Urinary bladder (tissue), 4 donors: ENCODE measurements at places on chromosomes 3 and 15. TPM values are rescaled to one million over a fixed set of nuclear protein-coding genes. Genes with fewer than 3 reads are reported as not detected.

DNA sequence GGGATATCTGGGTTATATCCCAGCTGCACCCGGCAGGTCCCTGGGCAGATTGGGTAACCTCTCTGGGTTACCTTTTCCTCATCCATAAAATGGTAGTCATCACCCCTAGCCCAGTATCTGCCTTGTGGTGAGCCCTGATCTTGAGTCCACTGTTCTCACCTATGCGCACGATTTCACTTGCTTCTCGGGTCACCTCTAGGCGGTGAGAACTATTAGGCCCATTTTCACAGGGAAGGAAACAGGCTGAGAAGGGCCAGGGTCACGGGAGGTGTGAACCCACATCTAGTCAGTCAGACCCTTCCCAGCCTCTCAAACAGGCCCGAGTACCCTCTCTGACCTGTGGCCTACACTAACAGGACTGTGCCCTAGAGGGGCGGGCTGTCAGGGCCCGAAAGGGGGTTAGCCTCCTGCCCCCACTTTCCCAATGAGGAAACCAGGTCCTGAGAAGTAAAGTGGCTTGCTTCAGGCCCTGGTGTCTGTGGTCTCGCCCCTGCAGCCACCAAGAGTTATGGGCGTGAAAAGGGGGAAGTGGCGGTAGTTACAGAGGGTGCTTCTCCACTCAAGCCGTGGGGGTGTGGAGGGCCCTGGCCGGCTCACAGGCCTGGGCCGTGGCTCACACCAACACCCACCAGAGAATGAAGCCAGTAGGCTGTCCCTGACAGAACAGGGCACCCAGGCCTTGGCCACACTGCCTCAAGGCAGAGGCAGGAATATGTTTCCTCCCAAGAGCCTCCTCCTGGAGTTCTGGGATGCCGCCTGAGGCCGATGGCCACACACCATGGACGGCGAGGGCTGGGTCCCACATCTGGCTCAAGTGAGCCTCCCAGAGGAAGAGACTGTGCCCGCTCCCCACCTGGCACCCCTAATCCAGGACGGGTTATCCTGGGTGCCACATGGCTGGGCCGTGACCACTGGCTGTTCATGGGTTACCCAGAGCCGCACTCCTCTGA is 19.5 kb downstream of the PSTPIP1 start:
- DNase-seq: no peak

Gene SEC22C
- 57.8 TPM for total RNA-seq

Gene TGM4
- not detected for total RNA-seq

DNA sequence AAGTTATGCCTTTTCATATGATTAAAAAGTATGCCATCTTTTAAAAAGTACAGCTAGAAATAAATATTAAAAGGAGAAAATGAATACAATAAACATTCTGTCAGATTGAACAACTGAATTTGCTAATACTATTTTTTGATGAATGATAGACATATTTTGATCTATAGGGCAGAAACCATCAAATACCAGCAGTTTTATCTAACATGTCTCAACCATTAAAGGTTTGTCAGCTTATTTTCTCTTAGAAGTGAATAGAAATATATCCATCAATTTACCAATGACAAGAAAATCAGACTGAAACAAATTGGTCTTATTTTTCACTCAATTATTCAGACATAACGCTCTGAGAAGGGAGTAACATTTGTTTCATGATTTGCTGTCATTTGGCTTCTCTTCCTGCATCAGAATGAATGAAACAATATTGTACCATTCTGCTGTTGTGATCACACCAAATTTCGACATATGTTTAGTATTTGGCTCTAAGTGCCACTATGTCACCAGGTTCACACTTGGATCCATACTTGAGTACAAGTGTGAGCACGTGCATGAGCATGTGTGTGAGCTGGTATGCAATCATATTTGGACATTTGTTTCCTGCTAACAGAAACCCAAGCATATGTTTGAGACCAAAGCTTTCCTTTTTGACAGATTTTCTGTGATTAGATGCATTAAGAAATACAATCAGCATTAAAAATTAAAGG is 86.5 kb downstream of the THRB start:
- DNase-seq: no peak

GRCh38 chr15:55827204-55827603 is 84.3 kb upstream of the PRTG start:
- no peak for DNase-seq

- DNase-seq: no peak
These were observed 67.2 kb downstream of the BOC start for GRCh38 chr3:113278599-113278955.

GRCh38 chr15:39391230-39391629 is 189.6 kb upstream of the THBS1 start:
- DNase-seq: no peak

DNA sequence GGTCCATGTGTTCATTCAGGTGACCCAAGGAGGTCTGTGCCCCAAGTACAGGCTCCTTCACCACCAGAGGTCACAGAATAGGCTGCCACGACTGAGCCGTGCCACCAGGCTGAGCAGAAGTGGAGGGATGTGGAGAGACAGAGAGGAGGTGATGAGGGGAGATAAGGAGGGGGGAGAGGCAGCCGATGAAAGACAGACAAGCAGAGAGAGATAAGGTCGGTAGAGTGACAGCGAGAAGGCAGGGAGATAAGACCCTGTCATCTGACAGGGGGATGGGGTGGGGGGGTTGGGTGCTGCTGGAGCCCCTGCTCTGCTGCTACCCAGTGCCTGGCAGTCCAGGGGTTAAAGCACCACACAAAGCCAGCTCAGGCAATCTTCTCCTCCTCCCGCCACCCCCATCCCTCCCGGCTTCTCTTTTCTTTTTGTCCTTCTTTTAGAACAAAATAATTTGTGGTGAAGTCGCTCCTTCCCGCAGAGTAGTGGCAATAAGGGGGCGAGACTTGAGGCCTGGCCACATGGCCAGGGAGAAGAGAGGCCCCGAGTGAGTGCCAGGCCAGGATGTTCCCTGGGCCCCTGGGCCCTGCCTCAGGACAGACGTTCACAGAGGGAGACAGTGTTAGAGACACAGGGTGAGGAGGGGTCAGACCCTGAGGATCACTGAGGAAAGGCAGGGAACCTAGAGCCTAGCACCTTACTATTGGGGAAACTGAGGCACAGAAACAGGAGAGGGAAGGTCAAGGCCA is 67.9 kb downstream of the CACNA2D2 start:
- DNase-seq: no peak

DNA sequence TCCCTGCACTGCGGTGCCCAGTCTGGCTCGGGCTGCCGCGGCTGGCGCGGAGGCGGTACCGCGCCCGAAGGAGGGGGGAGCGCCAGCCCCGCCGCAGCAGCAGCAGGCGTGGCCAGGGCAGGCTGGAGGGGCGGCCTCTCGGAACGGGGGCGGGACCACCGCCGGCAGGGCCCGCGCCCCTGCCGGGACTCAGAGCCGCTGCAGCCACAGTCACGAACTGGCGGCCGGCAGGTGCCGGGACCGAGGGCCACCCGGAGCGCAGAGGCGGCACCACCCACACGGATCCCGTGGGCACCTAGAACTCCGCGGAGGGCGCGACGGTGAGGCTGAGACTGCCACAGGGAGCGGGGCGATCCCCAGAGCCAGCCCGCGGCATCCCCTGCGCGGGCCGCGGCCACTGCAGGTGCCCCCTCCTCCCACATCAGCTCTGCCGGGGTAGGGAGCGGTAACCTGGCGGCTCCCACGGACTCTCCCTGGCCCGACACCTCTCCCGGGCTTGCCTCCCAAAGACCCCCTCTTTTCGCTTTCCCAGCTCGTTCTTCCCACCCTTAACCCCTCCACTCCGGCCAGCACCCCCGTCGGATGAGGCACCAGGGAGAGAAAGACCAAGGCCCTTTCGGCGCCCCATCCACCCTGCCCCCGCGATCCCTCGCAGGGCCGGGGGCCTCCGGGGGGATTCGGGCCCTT is at the start of gene VWA5B2:
TSS of gene VWA5B2 (plus strand) at position 192 of the 687 bp plus-strand sequence. CDS start 944 bp downstream, outside the sequence.
- DNase-seq: no peak

DNA sequence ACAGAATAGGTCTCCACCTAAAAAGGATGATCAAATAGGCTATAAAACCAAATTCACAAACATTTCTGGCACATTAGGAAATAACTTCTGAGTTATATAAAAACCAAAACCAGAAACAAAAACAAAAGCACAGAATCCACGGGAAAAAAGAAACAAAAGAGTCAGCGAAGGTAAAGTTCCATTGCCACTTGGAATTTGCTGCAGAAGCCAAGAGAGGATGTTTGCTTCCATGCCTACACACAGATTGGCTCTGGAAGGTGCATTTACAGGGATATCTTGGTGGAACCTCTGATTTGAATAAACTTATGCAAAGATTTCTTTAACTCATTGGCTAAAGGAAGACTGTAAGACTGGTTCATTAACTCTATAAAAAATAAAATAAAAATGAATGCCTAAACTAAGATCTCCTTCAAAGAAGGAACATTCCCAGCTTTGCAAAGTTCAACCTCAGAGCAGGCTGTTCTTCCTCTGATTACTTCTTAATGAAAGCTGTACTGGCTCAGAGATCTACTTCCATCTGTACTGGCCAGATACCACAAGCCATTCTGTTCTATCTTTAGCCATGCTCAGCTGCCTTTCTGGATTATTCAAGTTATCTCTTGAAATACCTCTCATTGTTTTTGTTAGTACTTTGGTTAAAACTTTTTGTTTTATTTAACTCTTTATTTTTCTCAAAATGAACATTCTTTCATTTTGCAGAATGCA is 537.5 kb upstream of the CCDC54 start:
- DNase-seq: no peak

GRCh38 chr3:152817400-152817799 is 17.5 kb upstream of the P2RY1 start:
- DNase-seq: no peak

DNA sequence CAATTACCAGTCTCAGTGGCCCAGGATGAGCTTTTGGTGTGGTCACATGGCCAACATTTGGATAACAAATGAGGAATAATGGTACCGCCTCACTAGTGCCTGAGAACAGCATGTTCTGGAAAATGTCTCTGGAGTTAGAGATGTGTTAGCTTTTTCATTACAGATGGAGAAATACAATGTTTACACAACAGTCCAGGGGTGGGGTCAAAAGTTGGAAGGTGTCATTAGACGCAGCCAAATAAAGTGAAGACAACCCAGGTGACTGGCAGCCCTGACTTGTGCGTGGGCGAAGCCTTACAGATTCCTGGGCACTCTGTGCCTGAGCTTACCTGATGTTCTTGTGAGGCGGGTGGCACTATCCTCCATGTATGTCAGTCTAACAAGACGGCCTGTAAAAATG is 12.8 kb downstream of the IL17RB start:
- DNase-seq: no peak

DNA sequence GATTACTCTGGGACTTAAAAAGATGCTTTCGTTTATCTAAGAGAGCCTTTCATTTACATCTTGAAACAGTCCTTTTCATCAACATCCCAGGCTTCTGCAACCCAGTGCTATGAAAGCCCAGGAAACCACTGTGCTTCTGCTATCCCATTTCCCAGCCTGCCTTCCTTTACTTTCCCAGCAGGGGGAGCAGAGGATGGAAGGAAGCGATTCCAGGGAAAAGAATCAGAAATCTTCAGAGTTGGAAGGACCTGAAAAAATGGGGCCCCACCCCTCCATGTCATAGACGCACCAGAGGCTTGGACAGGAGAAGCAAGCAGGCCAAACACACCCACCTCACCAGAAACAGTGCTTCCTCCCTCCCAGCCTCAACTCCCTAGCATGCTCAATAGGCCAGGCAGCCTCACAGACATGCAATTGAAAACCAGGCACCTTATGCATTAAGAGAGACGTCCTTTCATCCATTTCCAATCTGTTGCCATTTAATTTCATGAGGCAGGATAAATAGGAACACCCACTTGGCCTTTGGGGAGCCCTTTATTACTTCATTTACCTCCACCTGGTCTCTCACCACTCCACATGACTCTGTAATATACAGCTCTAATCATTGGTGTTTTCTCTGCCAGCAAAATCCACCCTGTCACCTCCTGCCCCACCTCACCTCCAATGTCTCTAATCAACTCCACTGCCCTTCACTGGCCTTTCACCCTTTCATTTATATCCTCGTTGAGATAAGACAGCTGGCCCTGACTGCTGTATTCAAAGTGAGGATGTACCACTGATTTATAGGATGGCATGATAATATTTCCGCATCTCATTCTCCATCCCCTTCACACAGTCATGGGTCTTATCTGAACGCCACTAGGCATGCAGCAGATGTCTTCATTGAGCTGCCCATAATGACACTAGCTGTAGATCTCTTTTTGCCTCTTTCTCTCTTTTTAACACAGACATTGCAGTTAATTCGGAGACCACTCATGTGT is 583.9 kb downstream of the NTRK3 start:
- no peak for DNase-seq
